ENCODE measurements at places on chromosomes 2 and 18.

DNA sequence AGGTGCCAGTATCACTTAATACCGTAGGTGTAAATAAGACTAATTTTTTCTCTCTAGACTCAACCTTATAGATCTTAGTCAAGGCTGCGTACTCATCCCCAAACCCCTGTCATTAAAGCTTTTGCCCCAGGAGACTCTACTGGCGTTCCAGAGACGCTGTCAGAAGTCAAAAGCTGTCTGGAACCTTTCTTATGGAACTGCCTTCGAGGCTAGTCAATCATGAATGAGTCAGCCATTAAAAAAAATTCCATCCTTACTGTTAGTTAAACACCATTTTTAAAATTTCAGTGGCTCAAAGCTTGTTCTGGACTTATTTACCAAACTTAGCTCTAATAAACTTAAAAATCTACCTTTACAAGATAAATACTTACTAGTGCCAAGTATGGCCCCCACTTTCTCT, 52.1 kb downstream of the SPRED2 start:
- DNase-seq: no peak

GRCh38 chr18:34880882-34881834, 160.1 kb upstream of the MAPRE2 start:
- no peak for DNase-seq

- DNase-seq: no peak
Observed at GRCh38 chr2:173401716-173402326, 47.1 kb downstream of the CDCA7 start.

DNA sequence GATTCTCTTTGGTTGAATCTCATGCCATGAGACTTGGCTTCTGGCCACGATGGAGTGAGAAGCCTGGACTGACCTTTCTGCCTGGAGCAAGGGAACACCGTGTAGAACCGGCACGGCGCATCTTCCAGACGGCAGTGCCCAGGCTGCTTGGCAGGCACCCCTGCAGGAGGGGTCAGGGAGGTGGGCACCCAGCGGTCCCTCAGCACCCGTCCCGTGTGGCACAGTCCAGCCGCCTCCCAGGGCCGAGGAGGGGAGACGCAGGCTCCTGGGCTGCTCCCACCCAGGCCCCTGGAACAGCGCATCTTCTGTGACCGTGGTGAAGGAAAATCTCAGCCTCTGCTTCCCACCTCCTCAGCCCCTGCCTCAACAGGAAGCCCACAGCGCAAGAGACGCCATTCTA, 95.7 kb downstream of the CMPK2 start:
- DNase-seq: no peak

DNA sequence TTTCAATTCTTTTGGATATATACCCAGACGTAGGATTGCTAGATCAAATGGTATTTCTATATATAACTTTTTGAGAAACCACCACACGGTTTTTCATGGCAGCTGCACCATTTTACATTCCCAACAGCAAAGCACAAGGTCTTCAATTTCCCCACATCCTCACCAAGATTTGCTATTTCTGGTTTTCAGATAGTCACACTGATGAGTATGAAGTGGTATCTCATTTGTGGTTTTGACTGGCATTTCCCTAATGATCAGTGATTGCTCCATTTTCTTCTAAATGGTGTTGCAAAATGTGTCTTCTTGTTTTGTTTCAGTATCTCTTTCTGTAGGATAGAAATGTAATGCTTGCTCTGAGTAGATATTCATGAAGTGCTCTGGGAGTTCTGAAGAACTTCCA, 52.0 kb downstream of the ANKRD44 start:
- DNase-seq: no peak

GRCh38 chr2:42652086-42652485, 83.7 kb downstream of the MTA3 start:
- DNase-seq: no peak

GRCh38 chr2:240349133-240350005, 86.1 kb upstream of the GPC1 start:
- DNase-seq: no peak

Data from stimulated activated CD8-positive, alpha-beta memory T cell treated with anti-CD3 and anti-CD28 coated beads, Interleukin-2, amount 100 ng/mL, for 48 hours (primary cell).